ENCODE measurements at places on chromosomes 12 and 14.
A peak's percentile ranks its signal among the peaks of the same experiment; 100 is the strongest.

DNA sequence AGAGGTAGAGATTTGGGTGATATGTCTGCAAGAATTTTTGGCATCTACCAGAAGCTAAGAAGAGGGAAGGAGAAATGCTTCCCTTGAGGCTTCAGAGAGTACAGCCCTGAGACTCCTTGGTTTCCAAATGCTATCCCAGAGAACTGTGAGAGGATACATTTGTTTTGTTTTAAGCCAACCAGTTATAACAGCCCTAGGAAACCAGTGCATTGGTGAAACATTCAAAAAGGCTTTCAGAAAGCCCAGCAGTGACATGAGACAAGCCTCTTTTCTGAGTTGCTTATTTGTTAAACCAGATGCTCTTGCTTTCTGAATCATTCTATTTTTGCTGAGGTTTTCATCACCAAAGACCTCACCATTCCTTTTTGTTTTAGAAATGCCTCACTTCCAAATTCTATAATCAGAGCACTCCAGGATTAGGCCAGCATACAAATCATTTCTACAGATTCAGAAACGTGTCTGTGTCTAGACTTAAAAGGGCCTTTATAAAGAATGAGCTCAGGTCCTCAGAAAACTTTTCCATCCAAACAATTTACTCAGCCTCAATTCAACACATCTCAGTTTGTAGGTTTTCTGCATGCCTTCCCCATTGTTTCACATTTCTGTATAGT is 1617.8 kb upstream of the FLRT2 start:
- no peak for DNase-seq

GRCh38 chr14:76349993-76350392 is 25.9 kb upstream of the ESRRB start:
- DNase-seq: no peak

GRCh38 chr12:29741342-29742241 is 42.1 kb downstream of the TMTC1 start:
- peak; percentile 67 for DNase-seq

- DNase-seq: no peak
Observed at GRCh38 chr14:33811721-33812120, 139.2 kb downstream of the EGLN3 start.

DNA sequence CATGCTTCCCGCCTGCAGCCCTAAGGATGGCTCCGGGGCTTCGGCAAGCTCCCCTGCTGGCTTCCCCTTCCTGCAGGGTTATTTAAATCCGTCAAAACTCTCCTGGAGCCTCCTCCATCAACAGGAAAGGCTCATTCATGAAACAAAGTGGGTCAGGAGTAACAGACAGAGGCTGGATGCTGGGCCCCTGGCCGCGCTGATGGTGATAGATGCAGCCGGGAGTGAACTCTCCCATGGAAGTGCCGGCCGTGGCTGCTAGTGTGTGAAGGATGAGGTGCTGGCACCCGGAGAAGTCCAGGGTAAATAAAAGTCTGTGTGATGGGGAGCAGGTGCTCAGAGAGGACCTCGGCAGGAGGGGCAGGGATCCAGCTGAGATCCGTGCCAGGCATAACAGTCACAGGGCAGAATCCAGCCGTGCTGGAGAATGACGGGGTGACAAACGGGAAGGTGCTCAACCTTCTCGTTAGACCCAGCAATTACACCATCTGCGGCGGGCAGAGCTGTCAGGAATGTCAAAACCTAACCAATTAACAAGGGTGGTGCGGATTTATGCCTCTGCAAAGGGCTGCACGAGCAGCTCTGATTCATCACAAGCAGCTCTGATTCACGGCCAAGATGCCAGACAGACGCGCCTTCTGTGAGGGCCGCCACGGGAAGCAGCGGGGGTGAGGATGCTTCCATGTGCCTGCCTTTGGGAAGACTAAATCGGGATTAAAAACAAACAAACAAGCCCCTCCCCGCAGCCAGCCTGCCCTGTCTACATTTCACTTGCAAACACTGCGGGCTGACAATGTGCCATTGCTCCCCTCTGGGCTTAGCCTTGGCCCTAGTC is 55.6 kb downstream of the SYNE3 start:
- DNase-seq: no peak

DNA sequence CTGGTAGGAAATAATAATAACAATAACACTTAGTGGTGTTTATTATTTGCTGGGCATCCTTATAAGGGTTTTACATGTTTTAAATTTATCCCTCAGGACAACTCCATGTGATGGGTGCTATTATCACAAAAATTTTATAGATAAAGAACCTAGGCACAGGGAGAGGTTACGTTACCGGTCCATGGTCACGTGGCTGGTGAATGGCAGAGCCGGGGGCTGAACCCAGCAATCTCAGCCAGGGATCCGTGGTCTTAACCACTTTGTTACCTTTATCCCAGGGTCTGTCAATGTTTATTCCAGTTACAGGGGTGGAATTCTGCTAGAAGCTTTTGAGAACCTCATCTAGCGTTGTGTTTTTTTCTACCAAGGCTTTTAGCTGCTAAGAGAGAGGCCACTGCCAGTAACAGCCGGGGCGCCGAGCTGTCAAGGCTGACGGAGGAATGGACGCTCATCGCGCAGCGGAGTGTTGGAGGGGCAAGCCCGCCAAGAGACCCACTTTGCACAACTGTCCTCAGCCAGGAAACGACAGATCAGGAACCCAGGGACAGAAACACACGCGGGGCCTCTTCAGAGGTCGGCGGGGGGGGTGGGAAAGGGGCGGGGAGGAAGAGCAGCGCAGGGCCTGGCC is 418 bp downstream of the AMN1 start:
- no peak for DNase-seq

GRCh38 chr12:103011974-103012763 is 54.7 kb downstream of the ASCL1 start:
- no peak for DNase-seq

DNA sequence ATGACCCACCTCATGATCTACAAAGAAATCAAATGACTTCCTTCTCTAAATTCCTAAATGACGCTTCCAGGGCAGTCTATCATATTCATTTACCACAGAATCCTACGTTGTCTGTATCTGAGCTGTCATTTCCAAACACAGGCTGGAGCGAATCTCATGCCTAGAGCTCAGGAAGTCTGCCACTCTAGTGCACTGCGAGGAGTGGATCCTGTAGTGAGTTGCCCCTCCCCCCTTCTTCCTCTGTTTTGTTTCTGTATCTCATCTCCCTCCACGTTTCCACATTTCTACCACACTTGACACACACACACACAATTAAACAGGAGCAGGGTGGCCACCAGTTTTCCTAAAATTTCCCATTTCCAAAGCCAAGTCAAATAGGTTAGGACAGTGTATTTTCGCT is 415.4 kb upstream of the PRICKLE1 start:
- no peak for DNase-seq

DNA sequence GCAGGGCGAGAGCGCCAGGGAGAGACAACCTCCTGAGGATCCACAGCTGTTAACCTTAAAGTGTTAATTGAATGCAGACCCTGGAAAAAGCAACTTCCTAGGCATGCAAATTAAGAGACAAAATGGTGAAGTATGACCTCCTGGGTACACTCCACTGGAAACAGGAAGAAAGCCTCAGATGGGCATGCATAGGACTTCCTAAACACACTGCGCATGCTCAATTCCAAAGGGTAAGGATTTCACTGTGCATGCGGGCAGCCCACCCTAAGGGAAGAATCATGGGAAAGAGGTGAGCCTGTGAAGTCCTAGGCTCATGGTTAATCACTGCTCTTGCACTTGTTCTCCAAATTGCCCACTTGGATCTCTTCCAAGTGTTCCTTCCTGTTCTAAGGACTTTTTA is 80.5 kb upstream of the CAPRIN2 start:
- DNase-seq: no peak

DNA sequence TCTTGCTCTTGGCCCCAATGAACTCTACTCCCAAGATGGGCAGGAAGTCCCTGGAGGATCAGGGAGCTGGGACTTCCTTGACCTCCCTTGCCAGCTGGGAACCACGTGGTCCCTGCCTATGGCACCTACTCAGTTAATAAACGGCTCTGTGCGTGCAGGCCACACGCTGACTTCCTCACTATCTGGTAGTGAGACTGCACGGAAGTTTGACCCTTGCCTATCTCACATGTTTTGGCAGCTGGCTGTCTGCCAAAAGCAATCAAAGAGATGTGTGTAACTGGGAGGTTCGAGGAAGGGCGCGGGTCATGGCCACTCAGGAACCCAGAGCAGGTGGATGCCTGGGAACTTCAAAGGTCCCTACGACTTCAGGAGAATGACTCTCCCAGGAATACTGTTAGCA is 57.9 kb downstream of the RFLNA start:
- peak; percentile 74 for DNase-seq

- no peak for DNase-seq
Observed at GRCh38 chr12:3666441-3666840, 86.5 kb downstream of the CRACR2A start.

DNA sequence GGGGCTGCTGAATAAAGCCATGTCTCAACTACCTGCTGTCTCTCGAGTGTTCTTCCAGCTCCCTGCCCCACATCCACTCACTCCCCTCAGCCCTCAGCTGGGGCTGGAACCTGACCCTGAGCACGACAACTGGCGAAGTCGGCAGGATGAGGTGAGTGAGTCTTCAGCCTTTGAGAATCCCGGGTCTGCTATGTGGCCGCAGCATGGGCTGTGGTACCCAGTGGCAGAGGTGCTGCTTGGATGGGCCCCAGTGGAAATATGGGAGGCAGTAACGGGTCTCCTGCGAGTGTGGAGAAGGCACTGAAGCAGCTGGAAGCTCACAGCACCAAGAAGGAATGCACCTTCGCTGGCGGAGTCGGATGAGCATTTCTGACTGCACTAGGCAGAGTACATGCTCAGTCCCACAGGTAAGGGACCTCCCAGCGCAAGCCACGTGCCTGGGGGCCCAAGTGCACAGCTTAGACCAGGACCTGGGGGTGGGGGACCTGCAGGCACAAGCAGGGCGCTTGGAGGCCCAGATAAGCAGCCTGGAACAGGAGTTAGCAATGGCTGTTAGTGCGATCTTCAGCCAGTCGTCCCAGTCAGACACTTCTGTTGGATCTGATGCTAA is 95.5 kb upstream of the TMPO start:
- DNase-seq: no peak

- peak; percentile 74 for DNase-seq
Observed at GRCh38 chr12:124390442-124391097, 95.7 kb downstream of the RFLNA start.

DNA sequence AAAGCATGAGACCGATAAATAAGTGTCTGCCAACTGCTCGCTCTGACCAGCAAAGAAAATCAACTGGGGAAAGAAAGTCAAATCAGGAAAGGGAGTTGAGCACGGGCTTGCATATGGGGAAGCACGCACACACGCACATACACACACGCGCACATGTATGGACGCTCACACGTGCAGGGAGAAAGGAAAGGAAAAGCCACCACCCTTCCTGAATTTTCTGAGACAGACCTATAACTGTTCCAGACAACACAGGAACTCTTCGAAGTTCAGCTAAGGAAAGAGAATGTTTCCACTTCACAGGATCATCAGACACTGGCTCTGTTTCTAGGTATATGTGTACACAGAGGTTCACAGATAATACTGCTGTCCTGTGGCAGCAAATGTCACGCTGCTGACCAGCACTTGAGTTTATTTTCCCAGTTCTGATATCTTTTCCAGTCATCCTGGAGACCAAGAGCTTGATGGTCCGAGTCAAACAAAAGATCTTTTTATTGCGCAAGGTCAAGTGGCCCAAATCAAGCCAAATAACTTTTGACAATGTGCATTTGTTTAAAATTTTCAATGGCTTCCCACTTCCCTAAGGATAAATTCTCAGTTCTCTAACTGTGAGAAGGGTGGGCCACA is 82.1 kb upstream of the TMCC3 start:
- peak; percentile 30 for DNase-seq

DNA sequence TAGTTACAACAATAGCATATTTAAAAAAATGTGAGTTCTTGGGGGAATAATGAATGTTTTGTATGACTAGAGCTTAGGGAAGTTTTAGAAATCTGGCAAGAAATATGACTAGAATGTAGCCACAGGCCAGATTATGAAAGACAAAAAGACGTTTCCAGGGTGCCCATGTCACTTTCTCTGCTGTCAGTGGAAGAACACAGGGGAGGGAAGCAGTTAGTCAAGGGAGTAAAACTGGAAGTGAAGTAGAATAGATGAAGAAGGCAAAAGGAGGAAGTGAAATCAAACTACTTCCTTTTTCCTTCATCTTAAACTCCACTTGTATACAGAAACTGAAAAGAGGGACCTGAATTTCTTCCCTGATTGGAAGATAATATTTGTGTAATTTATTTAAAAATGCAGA is 81.2 kb upstream of the ATP2B1 start:
- DNase-seq: no peak

DNA sequence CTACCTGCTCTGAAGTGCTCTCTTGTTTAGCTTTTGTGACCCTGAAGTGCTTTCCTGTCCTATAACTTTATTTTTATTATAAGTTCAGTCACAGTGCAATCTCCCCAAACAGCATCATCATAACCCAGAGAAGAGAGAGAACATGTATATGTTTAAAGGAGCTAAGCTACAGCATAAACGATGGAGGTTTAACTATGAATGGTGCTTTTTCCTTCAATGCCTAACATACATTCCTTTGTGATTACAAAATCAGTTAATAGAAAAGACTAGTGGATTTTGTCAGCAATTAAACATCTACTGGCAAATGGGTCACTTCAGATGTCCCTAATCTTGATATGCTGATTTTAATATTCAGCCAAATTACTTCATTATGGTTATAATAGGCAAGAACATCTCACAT is 46.4 kb downstream of the ZFYVE21 start:
- DNase-seq: no peak

DNA sequence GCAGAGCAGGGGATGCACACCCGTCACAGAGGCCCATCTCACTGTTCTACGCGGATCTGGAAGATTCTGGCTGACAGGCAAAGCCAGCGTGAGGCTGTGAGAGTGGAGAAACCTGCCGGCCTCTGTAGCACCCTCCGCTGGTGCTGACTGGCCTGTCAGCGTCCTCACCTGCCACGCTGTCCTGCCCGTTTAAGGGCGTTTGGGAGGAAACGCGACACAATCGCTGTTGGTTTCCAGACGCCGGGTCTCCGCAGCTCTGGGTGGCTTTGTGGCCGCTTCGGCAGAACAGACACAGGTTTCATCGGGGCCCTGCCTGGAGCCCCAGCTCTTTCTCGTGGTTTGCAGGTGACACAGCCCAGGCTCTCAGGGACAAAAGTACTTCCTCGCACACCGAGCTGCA is 70.6 kb downstream of the NOC4L start:
- no peak for DNase-seq

GRCh38 chr14:103442288-103442687 is 57.1 kb downstream of the MARK3 start:
- no peak for DNase-seq

GRCh38 chr12:48286665-48287064 is 64.1 kb downstream of the ZNF641 start:
- DNase-seq: no peak

GRCh38 chr12:129984106-129984505 is 80.3 kb upstream of the TMEM132D start:
- no peak for DNase-seq

- no peak for DNase-seq
Observed at GRCh38 chr12:6104027-6104426, 20.4 kb downstream of the VWF start.

- peak; percentile 68 for DNase-seq
Observed at GRCh38 chr12:110846615-110847566, at the start of gene CCDC63. Gene CCDC63 (plus strand): TSS chr12:110846987. CDS start chr12:110852955, 5,968 bp downstream.

GRCh38 chr14:50055461-50056228 is 60.7 kb downstream of the VCPKMT start:
- no peak for DNase-seq
